ENCODE measurements at places on chromosomes 1 and 21.

DNA sequence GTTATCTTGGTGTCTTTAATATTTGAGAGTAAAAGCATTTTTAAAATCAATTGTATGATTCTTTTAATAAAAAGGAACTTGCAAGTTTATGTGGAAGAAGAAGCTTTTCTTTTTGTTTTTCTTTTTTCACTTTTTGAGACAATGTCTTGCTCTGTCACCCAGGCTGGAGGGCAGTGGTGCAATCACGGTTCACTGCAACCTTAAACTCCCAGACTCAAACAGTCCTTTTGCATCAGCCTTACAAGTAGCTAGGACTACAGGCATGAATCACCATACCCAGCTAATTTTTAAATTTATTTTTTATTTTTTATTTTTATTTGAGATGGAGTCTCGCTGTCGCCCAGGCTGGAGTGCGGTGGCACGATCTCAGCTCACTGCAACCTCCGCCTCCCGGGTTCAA lies 34.1 kb downstream of the CMPK1 start:
- no peak for DNase-seq

GRCh38 chr1:151990856-151991198 lies 2.8 kb downstream of the S100A10 start:
- peak; percentile 77 for DNase-seq

- no peak for DNase-seq
These were observed 155.8 kb upstream of the EDN2 start for GRCh38 chr1:41640141-41640751.

GRCh38 chr1:46039571-46040052 lies 92.8 kb downstream of the PIK3R3 start:
- DNase-seq = peak; percentile 32

GRCh38 chr1:31901838-31902509 lies 36.2 kb downstream of the PTP4A2 start:
- DNase-seq = no peak

- DNase-seq = no peak
These were observed 32.9 kb downstream of the CLIC6 start for GRCh38 chr21:34701726-34702125.

GRCh38 chr1:107110326-107110725 lies 30.5 kb upstream of the NTNG1 start:
- DNase-seq = no peak

- DNase-seq = no peak
These were observed 54.6 kb upstream of the MORC3 start for GRCh38 chr21:36265431-36265830.

DNA sequence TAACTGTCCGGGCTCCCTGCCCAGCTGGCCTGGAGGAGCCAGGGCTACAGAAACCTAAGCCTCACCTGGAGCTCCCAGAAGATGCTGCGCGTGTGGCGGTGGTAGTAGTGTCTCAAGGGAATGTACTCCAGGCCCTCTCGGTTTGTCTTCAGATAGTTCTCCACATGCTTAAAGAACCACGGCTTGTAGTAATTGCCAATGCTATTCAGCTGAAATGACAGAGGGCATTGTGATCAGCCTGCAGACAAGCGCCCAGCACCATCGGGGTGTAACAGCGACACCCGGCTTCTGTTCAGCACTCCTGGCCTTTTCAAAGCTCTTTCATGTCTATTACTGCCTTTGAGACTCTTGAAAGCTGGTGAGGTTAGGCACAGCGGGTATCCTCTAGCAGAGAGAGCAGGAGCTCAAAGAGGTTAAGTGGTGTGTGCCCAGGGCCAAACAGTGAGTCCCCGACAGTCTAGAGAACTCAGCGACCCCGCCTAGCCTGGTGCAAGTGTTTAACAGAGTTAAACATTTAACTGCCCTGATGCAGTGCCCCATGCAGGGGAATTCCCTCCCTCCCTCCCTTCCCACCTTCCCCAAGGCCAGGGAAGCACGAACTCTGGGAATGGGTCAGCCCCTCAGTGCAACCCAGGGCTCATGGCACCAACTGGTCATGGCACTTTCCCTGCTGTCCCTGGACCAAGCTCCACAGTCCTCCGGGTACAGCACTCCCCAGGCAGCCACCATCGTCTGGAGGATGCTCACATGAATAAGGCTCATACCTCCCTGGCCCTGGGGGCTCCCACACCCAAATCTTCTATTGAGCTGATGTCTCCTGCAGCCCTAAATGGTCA lies 21.5 kb downstream of the DHCR24 start:
- no peak for DNase-seq

DNA sequence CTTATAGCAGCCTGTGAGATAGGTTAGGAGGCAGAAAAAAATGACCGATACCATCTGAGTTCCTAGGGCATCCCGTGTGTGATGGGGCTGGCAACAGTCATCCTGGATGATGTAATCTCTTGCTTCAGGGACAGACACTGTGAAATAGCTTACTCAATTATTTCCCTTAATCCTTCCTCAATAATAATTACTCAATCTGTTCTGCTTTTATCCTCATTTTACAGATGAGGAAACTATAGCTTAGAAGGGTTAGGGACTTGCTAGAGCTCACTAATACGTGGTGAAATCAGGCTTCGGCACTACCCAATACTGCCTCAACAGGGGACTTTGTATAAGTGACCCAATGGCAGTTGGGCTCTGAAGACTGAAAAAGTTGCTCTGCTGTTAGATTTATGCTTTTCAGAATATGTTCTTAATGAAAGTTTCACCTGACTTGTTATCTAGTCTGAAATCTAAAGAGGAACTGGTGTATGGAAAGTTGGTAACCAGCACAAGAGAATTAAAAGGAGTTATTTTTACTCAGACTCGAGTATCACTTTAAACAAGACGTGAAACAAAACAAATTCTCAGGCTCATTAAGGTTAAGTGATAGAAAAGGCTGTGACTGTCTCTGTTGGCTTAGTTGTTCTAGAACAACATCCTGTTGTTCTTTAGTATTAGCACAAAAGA lies 14.4 kb downstream of the CD55 start:
- DNase-seq = peak; percentile 51

- DNase-seq = peak; percentile 24
These were observed 207.1 kb downstream of the NUF2 start for GRCh38 chr1:163528710-163529348.

- no peak for DNase-seq
These were observed 7.4 kb upstream of the IGFN1 start for GRCh38 chr1:201183209-201183608.

GRCh38 chr1:166087734-166088571 lies 78.8 kb downstream of the FAM78B start:
- no peak for DNase-seq

DNA sequence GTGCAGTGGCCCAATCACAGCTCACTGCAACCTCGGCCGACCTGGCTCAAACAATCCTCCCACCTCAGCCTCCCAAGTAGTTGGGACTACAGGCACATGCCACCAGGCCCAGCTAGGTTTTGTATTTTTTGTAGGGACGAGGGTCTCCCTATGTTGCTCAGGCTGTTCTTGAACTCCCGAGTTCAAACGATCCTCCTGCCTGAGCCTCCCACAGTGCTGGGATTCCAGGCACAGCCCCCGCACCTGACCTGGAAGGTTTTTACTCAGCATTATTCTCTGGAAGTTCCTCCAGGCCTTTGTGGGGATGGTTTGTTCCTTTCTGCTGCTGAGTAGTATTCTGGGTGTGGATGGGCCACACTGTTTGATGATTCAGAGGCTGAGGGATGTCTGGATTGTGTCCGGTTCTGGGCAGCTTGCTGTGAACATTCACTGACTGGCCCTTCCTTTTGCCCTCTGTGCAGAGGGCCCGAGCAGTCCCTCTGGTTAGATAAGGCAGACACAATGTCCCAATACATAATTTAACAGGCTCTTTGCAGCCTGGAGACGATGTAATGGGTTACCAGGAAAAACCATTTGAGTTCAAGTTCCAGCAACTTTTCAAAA lies 6.0 kb upstream of the TRAPPC10 start:
- DNase-seq = peak; percentile 96

- no peak for DNase-seq
These were observed 117.2 kb downstream of the SLC25A24 start for GRCh38 chr1:108082738-108083562.
